Spinal cord (tissue), 10 donors: ENCODE measurements at places on chromosomes 11 and 22. TPM values are rescaled to one million over a fixed set of nuclear protein-coding genes. Genes with fewer than 3 reads are reported as not detected.

MYO7A gene
- polyA plus RNA-seq: 3.9 TPM

DCDC1 gene
- polyA plus RNA-seq: 3.9 TPM

SMC1B gene
- polyA plus RNA-seq: 0.14 TPM

MISFA gene
- 7.8 TPM for polyA plus RNA-seq

MAML2 gene
- polyA plus RNA-seq: 16.7 TPM

PGM2L1 gene
- polyA plus RNA-seq: 71.8 TPM

SNU13 gene
- 245 TPM for polyA plus RNA-seq

CABP4 gene
- polyA plus RNA-seq: 0.67 TPM

DNA sequence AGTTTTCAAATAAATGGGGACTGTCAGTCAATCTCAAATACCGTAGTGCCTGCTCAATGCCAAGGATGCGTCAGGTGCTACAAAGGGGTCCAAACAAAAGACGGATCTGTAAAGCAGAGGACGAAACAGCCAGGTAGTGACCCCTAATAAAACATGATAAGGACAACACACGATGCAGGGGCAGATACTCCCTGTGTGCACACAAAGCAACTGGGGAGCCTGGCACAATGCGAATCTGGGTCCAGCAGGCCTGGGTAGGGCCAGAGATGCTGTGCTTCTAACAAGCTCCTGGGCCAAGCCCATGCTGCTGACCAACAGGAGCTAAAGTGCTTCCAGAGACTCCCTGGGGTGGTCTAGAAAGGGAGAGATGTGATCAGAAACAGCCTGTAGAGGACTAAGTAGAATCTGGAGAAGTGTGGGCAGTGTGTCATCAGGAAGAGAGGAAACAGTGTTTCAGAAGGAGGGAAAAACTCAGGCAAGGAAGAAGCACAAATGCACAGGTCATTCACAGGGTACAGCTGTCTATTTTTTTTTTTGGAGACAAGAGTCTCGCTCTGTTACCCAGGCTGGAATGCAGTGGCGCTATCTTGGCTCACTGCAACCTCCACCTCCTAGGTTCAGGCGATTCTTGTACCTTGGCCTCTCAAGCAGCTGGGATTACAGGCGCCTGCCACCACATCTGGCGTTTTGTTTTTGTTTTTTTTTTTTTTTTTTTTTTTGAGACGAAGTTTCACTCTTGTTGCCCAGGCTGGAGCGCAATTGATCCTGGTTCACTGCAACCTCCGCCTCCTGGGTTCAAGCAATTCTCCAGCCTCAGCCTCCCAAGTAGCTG, 74.5 kb downstream of the MICAL3 start:
- no peak for DNase-seq

GRCh38 chr11:898143-898511, 12.5 kb downstream of the CHID1 start:
- peak; percentile 24 for DNase-seq

DNA sequence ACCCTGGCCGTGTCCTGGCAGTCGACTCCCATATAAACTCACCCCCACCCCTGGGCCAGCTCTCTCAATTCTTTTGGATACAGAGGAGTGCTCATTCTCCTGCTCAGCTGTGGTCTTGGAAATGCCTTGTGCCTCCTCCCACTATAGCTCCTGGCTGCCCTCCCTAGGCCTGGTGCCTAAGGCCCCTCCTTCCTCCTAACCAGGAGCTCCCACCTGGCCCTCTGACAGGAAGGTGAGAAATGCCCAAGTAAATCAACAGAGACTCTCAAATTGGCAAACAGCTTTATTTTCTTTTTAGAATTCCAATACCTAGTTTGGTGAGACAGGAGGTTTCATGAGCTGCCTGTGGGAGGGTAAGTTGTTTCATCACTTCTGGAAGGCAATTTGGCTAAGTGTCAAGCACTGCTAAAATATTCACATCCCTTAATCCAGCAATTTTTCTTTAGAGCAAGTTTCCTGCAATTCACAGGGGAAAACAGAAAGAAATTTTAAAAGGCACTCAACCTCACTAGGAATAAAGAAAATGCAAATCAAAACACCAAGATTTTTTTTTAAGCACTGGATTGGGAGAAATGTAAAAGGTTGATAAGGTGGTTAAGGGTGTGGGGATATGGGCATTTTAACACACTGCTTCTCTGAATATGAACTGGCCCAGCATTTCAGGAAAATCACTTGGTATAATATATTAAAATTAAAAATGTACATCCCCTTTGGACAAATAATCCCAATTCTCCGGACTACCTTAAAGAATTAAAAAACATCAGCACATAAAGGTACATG, 209.7 kb upstream of the ARHGAP20 start:
- peak; percentile 67 for DNase-seq

- DNase-seq: no peak
Measured at GRCh38 chr11:92451063-92451462, 226.4 kb downstream of the FAT3 start.

GRCh38 chr11:57630171-57630570, 19.5 kb downstream of the YPEL4 start:
- no peak for DNase-seq

- no peak for DNase-seq
Measured at GRCh38 chr11:132803436-132803835, 728.9 kb downstream of the OPCML start.

DNA sequence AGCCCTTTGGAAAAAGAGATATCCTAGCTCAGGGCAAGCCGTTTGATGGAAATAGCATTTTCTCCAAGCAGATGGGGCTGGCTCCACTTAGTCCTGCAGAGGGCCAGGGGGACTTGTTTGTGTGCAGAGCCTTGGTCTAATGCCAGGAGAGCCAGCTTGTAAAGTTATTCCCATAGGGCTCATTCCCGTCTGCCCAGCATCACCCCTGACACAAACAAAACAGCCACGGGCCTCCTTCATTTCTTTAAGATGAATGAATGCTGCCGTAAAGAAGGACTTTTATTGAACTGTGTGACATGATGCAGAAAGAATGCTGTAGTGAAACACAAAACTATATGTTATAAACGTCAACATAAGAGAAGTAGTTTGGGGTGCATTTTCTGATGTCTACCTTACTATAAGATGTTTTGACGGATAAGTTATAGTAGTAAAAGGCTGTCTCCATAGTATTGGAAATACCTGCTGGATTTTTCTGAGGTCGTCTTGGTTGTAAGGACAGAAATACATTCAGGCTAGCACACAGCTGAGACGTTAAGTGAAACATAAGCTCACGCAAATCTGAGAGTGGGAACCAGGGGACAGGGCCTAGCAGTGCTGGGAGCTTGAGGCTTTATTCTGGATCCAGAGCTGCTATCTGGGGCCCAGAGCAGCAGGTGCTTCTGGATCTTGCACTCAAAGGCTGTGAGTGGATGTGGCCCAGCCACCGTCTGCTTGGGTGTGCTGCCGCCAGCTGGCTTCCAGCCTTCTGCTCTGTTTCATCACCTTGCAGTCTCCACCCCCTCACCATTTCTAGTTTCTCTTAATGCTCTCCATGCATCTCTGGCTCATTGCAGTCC, 53.3 kb downstream of the NCAM1 start:
- peak; percentile 44 for DNase-seq

- peak; percentile 48 for DNase-seq
Measured at GRCh38 chr11:33899400-33900037, 7.6 kb upstream of the LMO2 start.

GRCh38 chr11:13118194-13118593, 109.1 kb downstream of the RASSF10 start:
- DNase-seq: no peak

DNA sequence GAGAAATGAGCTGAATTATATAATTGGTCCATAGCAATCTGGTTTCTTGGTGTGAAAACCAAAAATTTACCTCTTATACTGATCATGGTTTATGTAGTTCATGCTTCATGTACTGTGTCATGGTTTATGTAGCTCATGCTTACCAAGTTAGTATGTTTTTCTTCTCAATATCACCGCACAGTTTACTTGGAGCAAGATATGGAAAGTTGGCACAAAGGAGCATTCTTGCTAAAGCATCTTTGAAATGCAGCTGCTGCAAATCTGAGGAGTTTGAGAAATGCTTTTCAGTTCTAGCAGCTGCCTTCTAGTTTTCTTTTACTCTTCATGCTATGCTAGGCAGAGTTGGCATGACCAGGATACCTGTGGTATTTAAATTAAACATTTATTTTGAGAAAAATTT, 4.5 kb downstream of the OR10G7 start:
- DNase-seq: no peak

- no peak for DNase-seq
Measured at GRCh38 chr11:64264371-64264852, 13.1 kb downstream of the PLCB3 start.

GRCh38 chr11:75263944-75264349, 23.4 kb downstream of the TPBGL start:
- no peak for DNase-seq

DNA sequence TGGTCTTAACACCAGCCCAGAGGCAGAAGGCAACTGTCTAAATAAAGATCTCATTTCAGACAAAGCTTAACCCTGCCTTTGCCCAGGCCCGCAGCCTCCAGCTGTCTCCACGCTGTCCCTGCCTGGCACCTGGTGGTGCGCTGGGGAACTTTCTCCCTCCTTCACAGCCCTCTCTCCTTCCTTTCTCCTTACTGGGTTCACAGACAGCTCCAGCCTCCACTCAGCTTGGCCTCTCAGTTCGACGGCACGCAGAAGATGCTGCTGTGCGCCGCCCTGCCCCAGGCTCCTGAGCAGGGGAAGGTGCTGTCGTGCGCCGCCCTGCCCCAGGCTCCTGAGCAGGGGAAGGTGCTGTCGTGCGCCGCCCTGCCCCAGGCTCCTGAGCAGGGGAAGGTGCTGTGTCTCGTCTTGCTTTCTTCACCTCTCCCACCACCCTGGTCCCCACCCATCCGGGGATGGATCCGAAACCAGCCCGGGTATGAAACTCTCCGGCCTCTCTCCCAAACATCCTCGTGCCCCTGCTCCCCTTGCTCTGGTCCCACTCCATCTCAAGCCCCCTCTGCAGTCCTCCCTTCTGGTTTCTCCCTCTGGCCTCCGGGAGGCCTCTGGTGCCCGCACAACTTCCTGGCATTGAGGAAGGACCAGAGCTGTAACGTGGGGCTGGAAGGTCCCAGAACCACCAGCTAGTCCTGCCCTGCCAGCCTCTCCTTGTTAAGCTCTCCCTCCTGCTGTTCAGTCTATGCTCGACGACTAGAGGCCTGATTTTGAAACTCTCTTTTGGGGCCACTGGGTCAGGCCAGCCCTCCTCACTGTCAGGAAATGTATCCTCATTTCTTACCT, 22.9 kb upstream of the JAM3 start:
- peak; percentile 85 for DNase-seq

DNA sequence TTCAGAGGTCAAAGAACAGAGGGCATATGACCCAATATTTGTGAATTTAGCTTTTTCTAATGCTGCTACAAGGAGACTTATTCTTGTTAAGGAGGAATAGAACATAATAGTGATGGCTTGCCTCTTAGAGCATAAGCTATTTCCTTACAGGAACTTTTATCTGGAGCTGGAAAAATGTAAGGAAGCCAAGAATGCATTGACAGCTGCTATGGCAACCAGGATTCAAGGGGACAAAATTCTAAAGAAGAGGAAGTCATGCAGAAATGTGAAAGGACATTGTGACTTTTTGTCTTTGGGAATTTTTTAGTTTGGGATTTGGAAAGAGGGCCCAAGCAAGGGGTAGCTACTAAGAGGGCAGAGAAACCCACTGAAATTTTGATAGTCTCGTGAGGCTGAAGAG, 51.1 kb downstream of the EHF start:
- DNase-seq: peak; percentile 37

GRCh38 chr22:45064313-45065278, 54.8 kb upstream of the PHF21B start:
- no peak for DNase-seq

DNA sequence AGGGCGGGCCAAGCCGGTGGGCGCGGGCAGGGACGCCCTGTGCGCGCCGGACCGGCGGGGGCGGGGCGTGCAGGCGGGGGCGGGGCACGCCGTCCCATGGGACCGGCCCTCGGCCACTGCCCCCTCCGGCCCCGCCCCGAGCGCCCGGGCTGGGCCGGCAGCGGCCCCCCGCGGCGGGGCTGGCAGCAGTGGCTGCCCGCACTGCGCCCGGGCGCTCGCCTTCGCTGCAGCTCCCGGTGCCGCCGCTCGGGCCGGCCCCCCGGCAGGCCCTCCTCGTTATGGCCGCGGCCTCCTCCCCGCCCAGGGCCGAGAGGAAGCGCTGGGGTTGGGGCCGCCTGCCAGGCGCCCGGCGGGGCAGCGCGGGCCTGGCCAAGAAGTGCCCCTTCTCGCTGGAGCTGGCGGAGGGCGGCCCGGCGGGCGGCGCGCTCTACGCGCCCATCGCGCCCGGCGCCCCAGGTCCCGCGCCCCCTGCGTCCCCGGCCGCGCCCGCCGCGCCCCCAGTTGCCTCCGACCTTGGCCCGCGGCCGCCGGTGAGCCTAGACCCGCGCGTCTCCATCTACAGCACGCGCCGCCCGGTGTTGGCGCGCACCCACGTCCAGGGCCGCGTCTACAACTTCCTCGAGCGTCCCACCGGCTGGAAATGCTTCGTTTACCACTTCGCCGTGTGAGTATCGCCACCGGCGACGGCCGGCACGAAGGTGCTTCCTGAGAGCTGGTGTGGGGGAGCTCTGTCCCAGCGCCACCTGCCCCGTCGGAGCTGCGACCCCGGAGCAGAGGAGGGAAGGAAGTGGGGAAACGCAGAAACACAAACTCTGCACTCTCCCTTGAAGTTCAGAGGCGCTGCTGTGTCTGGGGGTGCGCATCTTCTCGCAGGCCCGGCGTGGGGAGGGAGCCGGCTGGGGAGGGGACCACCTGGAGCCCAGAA, at the start of gene KCNQ1:
Gene KCNQ1 (plus strand): TSS at position 188 of the 925 bp plus-strand sequence. CDS start 91 bp downstream, at position 279.
- DNase-seq: peak; percentile 18

GRCh38 chr11:44999068-44999467, 48.4 kb upstream of the TP53I11 start:
- no peak for DNase-seq

DNA sequence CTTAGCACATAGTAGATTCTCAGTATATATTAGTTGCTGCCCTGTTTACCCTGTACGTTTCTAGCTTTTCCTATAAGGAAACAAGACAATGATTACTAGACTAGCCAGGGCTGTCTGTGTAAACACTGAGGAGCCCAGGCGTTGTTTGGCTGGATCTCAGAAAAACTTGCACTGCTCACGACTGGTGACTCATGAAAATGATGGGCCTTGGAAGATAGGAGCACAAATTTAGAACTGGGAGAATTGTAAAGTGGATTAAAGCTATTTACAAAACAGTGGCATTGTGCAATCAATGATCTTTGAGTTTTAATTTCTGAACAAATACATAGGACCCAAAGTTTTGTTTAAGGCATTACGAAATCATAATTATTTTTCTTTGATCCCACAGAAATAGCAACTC, 276.9 kb downstream of the FAM76B start:
- DNase-seq: no peak

- DNase-seq: no peak
Measured at GRCh38 chr11:16494918-16495691, 138.8 kb upstream of the SOX6 start.

DNA sequence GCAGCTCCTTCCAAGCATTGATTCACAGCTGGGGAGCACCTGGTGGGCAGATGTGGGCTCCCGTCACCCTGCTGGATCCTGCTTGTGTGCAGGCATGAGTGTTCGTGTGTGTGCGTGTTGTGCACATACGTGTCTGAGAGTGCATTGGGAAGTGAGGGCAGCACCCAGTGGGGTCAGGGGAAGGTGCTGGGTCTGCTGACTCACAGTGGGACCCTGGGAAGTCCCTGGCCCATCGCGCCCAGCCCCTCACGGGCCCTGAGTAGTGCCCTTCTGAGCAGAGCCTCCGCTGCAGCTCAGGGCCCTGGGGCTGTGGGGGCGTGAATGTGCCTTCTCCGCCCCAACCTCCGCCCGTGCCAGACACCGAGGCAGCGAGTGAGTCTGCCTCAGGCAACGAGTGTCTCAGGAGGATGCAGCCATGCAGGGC, 36.8 kb downstream of the WNT11 start:
- DNase-seq: no peak

GRCh38 chr11:62054484-62055121, 69.2 kb upstream of the INCENP start:
- no peak for DNase-seq
